ENCODE measurements at places on chromosomes 2 and 18.

- DNase-seq, result no peak
Observed at GRCh38 chr18:34493099-34493544, 217.0 kb upstream of the DTNA start.

DNA sequence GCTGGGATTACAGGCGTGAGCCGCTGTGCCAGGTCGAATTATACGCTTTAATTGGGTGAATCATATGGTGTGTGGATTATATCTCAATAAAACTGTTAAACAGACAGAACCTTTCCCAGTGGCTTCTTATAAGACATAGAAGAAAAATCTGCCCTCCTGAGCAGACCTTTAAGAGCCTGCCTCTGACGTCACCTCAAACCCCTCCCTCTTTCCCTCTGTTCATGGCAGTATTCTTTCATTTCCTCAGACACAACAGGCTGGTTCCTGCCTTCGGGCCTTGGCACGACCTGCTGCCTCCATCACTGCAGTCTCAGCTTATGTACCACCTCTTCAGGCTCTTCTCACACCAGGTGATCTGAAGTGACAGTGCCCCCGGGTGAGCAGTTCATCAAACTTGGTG, 14.0 kb upstream of the PDIA6 start:
- DNase-seq, result no peak

DNA sequence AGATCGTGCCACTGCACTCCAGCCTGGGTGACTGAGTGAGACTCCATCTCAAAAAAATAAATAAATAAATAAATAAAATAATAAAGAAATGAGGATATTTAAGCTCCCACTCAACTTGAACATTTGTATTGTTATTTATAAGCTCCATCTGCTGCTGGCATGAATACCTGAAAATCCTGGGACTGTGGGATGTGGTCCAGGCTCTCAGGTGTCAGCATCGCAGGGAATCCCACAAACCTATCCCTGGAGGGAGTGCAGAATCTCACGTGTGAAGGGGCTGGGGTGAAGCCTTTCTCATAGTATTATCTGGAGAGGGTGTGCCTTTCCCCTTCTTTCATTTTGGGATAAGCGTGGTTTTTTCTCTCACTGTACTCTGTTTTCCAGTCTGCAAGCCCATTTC, 47.4 kb upstream of the POLE4 start:
- no peak for DNase-seq

DNA sequence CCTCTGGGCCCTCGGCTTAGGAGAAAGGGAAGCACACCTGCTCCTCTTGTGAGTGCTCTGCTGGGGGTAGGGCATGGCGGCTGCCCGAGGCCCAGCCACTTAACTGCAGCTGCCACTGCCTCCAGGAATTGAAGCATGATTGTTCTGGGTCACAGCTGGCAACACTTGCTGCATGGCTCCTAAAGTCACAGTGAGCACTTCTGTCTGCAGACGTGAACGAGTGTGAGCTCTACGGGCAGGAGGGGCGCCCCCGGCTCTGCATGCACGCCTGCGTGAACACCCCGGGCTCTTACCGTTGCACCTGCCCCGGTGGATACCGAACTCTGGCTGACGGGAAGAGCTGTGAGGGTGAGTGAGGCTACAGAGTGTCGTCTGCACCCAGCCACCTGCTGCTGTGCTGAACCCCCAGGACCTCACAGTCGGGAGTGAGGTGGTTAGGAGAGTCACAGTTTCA, 44.4 kb downstream of the FBLN7 start:
- no peak for DNase-seq

GRCh38 chr2:168137510-168138180, 109.8 kb downstream of the STK39 start:
- no peak for DNase-seq

DNA sequence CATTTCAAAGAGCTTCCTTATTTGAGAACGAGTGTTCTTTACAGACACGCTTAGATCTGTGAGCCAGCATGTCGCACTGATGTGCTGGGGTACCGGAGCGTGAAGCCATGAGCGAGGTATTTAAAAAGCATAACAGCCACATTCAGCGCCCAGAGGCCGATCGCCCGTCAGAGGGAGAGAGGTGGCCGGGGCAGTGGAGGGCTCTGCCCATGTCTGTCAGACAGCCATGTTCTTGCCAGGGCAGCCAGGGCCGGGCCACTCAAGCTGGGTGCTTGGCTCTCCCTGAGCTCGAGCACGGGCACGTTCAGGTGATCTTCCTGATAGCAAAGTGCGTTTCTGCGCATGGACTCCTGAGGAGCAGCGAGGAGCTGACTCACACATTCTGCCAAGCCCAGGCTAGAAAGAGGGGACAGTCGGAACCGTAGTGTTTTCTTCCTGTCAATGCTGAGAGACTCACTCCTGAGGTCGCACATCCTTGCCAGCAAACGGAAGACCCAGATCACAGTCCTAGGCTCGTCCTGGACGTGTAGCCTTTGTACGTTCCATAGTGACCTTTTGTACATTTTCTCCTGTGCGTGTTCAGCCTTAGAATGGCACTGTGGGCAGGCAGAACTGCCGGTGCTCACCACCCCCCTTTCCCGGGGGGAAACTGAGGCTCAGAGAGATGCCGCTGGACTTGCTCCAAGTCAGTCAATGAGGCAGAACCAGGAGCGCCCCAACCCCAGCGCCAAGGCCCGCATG, 100.7 kb downstream of the NFATC1 start:
- no peak for DNase-seq

DNA sequence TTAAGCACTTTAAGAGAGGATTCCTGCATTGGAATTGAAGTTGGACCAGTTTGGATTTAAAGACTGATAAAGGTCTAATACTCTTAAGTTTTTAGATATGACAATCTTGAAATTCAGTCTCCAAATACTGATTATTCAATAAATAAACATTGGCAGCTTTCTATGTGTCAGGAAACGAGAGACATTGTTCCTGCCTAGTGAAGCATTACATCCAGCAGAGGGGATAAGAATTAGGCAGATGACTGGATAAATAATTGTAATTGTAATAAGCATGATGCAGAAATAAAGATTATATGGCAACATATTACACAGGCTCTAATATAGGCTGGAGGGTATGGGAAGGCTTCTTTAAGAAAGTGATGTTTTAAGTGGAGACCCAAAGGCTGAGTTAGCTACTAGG, 226.5 kb upstream of the MMADHC start:
- no peak for DNase-seq
